ENCODE measurements at places on chromosomes 1 and 21.

DNA sequence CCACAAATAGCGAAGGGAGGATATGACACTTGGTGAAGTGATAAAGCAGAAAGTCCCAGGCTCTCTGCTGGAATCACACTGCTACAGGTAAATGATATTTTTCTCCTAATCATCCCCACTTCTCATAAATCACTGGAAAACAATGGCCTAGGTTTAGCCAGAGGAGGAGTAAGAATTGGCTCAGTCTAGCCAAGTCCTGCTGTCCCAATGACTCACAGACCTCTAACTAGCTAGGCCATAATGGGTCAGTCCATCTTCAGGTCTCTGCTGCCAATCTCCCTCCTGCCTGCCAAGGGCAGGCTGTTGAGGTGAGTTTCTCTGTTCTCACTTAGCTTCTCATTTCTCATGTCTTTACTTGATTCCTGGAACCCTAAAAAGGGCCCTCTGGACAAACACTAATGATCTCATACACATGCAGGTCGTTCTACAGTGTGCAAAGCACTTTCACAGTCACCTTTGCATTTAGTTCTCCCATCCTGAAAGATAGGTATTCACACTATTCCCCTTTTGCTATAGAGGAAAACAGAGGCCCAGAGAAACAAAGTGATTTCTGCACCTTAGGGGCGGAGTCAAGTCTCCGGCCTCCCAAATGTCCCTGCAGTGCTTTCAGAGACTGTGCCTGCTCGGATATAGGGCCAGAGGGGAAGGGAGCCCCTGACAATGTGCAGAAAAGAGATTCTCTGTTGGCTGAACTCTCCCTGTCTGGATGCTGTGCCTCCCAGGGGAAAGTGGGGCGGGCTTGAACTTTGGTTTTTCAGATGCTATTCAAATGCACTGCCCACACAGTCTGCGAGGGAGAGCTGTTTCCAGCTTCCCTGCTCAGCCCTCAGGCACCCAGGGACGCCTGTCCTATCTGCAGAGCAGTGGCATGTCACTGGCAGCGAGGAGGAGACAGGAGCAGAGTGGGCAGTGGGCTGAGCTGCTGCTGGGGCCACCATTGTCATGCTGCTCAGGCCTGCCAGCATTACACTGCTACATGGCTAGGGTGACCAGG, 3.9 kb upstream of the CDK18 start:
- DNase-seq: no peak

GRCh38 chr21:32455548-32455947, 43.0 kb downstream of the EVA1C start:
- no peak for DNase-seq

DNA sequence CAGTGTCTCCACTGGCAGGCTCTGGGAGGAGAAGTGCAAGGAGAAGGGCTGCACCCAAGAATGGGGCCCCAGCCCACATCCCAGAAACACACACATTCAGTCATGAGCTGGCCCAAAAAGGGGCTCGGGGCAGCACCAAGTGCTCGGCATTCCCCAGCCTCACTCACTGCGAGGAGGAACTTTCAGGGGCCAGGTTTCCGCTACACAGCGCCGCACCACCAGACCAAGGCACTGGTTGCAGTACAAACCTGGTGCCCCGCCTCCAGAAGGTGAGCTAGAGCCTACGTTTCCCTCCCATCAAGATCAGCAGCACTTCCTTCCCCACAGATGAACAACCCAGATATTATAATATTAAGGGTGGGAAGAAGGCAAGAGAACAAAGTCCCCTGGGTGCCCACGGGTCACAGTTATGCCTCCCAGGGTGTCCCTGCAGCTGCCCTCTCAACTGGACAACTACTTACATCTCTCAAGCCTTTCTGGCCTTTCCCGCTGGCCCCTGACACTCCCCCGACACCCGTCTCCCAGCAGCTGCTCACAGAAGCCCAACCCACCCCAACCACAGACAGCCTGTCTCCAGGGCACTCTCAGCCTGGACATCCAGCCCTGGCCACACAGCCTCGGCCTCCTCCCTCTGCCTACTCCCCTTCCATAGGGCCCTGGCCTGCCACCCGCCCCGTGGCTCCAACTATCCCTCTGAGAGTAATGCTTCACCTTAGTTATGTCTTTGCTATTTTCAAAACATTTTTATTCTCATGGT, 3.8 kb downstream of the PBXIP1 start:
- DNase-seq: no peak

DNA sequence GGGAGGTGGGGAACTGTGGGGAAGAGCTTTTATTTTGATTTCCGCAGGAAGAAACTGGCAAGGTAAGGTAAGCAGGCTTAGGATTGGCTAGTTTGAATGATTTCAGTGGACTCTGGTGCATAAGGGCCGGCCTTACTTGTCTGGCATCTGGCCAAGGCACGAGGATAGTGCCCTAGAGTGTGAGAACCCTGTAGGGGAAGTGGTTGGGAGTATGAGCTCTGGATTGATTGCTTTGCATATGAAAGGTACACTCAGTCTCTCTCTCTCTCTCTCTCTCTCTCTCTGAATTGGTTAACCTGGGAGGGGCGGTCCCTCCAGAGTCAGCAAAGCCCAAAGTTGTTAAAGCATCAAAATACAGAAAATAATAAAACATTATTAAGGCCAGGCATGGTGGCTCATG, 463.0 kb downstream of the SIPA1L2 start:
- no peak for DNase-seq

DNA sequence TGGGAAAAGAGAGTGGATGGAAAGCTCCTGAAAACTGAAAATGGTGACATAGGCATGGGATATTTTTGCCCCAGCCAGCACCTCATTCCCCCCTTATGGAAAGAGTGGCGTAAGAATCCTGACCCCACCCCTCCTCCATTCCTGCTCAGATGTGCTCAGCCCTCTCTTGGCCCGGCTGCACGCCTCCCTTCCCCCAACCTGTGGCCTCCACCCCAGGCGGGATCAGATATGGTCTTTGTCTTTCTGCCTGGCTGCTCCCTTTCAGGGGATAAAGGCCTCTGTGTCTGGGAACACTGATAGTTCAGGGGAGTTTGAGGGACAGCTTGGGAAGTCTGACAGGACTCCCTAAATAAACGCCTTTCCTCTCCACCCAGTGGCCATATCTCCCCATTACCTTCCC, 49.8 kb downstream of the KIRREL1 start:
- no peak for DNase-seq

DNA sequence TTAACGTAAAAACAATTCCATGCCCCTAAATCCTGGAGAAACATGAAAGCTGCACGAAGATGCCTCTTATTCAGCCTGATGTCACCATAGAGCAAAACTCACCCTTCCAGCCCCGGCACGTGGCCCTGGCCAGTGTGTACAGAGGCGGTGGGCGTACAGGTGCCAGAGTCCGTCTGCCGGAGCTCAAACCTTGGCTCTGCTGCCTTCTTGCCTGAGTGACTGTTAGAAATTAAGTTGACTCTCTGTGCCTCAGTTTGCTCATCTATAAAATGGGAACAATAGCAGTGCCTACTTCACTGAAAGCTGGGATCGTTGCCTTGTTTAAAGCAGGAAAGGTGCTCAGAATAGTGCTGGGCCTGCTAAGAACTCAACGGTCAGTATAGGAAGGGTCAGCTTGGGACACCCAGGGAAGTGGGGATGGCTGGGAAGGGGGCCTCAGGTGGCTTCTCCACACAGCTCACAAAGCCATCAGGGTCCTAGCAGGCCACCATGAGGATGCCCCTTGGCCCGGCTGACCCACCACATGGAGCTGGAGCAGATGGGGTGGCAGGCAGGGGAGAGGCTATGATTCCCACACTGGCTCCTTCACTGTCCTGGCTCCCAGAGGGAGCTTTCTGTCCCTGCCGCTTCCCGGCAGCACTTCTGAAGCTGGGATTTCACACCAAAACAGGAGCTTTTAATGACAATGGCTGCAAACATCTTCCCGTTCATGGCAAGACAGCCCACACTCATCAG, 237.2 kb downstream of the NPHP4 start:
- no peak for DNase-seq

DNA sequence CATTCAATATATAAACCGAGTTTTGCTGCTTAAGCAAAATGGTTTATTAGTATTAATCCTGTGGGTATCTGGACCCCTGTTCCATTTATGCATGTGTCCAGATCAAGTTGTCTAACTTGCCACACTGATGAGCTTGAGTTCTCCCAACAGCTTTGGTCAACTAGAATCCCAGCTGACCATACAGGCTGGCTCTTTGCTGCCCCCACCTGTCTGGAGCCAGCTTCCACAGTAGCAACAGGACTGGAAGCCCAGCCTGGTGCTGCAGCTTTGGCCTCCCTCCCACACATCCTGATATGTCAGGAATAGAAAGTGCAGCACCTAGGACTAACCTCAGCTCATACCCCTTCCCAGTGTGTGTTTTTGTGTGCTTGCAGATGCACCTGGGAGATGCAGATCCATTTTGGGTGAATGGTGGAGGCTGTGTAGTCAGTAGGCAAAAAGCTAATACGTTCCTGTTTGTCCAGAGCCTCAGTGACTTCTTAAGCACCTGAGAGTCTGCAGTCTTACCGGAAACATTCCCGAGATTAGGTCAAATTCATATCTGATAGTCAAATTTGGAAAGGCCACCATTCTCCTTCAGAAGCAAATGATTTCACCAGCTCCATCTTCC, 40.9 kb upstream of the BEND5 start:
- no peak for DNase-seq

- DNase-seq: no peak
These were observed 635.2 kb downstream of the SMYD3 start for GRCh38 chr1:245871915-245872314.

DNA sequence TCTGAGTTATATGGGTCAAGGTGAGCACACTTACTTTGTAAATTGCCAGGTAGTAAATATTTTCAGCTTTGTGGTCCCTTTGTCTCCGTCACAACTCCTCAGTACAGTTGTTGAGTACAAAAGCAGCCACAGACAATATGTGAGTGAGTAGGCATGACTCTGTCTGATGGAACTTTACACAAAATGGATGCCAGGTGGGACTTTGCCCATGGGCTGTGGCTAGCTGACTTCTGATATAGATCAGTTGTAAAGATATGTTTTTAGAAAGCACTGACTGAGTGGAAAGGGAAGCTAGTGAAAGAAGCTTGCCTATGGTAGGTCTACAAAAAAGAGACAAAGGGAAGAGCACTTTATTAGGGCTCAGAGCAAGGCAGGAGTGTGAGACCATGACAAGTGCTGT, 23.1 kb upstream of the IGSF5 start:
- DNase-seq: no peak

DNA sequence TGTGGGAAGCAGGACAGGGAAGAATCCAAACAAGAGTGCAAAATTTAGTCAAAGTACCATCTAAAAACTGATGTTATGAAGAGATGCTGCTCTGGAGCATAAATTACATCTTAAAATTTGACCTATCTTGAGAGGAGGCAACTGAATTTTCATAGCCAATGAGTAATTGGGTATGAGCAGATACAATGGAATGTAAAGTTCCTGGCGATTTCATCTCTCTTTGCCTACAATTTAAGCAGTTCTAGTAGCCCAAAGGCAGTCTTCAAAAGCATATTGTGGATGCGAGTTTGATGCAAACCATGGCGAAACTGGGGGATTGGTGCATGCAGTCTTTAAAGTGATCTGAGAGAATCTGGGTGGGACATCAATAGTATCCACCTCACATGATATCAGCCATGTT, 1265.9 kb downstream of the BRINP3 start:
- DNase-seq: no peak

DNA sequence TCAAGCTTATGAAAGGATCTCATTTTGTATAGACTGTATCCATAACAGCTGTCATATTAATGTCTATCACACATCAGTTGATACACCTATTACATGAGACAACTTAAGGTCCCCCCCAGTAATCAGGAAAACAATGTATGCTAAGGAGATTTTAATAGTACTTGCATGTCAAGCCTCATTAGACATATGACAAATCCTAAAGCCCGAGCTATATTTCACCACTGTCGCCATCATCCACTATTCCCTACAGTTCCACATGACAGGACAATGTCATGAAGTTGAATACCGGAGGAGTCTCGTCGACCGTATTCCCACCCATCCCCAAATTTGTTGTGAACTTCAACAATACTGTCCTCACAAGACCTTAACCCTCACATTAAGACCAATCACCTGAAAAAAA, 3.4 kb downstream of the HMGN1 start:
- no peak for DNase-seq
